ENCODE measurements at places on chromosomes 5 and 9. TPM values are rescaled to one million over a fixed set of nuclear protein-coding genes. Genes with fewer than 3 reads are reported as not detected.

SMIM32 gene
- total RNA-seq: 0.73 TPM

SLC36A3 gene
- total RNA-seq: 0.23 TPM

RIC1 gene
- 14.7 TPM for total RNA-seq

SLC46A2 gene
- total RNA-seq: 0.72 TPM

SHC3 gene
- total RNA-seq: 6.2 TPM

PDCD1LG2 gene
- total RNA-seq: 0.09 TPM

GLRA1 gene
- total RNA-seq: 0.69 TPM

ELOVL7 gene
- total RNA-seq: 5.4 TPM

CATSPER3 gene
- total RNA-seq: 0.27 TPM

PIGO gene
- 15.4 TPM for total RNA-seq

FAXDC2 gene
- total RNA-seq: 2.3 TPM

VCAN gene
- 62.9 TPM for total RNA-seq

ARSI gene
- 2.2 TPM for total RNA-seq

INPP5E gene
- total RNA-seq: 8.8 TPM

GRM6 gene
- total RNA-seq: 0.26 TPM

BTNL8 gene
- total RNA-seq: not detected

RFX3 gene
- total RNA-seq: 24.8 TPM

DDX4 gene
- not detected for total RNA-seq

CCL21 gene
- total RNA-seq: not detected

SPAAR gene
- total RNA-seq: not detected

SYK gene
- 0.15 TPM for total RNA-seq

SGCD gene
- 15.2 TPM for total RNA-seq

PCDHGA10 gene
- 6.3 TPM for total RNA-seq
